ENCODE measurements at places on chromosomes 3 and 15. TPM values are rescaled to one million over a fixed set of nuclear protein-coding genes. Genes with fewer than 3 reads are reported as not detected.

GRCh38 chr3:181704421-181705085, 7.2 kb upstream of the SOX2 start:
- DNase-seq, result no peak

GRCh38 chr15:101731746-101732145, 7.5 kb upstream of the TARS3 start:
- no peak for DNase-seq

GRCh38 chr3:59444676-59445075, 394.9 kb upstream of the CFAP20DC start:
- no peak for DNase-seq

DNA sequence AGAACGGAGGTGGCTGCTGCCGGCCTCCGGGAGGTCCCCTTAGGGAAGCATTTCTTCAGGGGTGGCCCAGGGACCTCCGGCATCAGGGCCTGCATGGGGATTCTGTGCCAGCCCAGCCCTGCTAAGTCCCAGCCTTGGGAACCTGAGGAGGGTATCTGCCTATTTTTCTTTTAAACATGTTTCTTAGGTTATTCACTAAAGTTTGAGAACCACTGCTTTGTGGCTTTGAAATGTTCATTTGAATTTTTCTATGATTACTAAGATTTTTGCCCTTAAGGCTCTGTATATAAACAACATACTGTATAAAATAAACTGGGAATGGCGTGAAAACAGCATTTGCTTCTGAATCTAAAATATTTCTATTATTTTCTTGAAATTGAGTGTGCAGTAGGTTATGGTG, 24.4 kb downstream of the FAN1 start:
- DNase-seq, result no peak

DNA sequence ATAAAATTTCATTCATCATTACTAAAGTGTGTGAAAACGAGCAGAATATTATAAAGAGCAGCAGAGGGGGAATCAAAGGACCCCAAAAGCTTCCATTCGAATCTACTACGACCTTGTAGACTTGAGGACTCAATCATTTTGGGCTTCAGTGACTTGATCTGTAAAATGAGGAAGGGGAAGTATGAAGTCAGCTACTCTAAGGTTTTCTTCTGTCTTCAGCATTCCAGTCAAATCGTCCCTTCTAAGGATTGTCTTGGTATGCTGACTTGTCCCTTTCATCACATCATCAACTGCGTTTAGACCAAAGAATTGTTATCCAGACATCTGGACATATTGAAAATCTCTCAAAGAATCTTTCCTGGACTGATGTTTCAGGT, 44.8 kb downstream of the PLD1 start:
- DNase-seq, result no peak

- no peak for DNase-seq
Measured at GRCh38 chr15:81253846-81254245, 57.2 kb downstream of the IL16 start.

GRCh38 chr3:190497811-190498210, 16.1 kb upstream of the IL1RAP start:
- DNase-seq, result no peak

DNA sequence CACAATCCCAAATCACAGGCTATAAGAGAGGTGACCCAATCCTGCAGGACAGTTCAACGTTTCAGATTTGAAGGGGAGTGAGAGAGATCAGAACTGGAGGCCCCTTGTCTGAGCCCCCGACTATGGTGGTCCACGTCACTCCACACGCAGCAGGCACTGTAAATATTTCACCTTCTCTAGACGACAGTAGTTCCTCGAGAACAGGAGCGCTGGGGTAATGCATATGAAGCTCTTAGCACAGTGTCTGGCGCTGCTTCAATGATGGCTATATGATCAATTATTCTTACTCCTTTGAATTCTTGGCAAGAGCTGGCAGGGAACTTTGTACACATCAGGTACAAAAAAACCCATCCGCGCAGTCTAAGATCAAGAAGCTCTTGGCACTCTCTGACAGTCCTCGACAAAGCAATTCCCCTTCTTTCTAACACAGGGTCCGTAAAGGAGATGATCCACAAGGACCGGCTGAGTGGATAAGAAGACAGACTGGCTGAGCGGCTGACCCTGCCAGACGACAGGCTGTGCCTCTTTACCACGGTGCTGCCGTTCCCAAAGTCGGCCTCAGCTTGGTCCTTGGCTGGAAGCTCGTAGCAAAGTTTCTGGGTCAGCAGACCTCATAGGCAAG, 522 bp upstream of the NRROS start:
- DNase-seq, result no peak

DNA sequence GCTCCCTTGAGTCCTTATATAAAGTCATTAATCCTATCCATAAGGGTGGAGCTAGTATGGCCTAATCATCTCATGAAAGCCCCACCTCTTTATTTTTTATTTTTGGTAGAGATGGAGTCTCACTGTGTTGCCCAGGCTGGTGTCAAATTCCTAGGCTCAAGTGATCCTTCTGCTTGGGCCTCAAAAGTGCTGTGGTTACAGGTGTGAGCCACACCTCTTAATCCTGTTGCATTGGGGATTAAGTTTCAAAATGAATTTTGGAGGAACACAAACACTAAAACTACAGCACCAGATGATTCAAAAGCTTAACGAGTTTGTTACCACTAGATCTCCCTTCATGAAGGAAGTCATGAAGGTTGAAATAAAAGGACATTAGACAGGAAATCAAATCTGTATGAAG, 27.7 kb downstream of the RAB7A start:
- no peak for DNase-seq

- no peak for DNase-seq
Measured at GRCh38 chr15:48966595-48967301, 3.0 kb upstream of the SHC4 start.

The ZNF385D gene
- total RNA-seq, result not detected

The UBE2E2 gene
- 45.0 TPM for total RNA-seq

The PLSCR5 gene
- not detected for total RNA-seq

Measured in SJSA1 (cell line).